ENCODE measurements at places on chromosomes 7 and 10.

GRCh38 chr10:113303544-113304146 is 249.2 kb upstream of the HABP2 start:
- DNase-seq, result no peak

GRCh38 chr10:111017098-111017497 is 59.7 kb upstream of the ADRA2A start:
- no peak for DNase-seq

- no peak for DNase-seq
These were observed 22.9 kb downstream of the H2AZ2 start for GRCh38 chr7:44824894-44825526.

DNA sequence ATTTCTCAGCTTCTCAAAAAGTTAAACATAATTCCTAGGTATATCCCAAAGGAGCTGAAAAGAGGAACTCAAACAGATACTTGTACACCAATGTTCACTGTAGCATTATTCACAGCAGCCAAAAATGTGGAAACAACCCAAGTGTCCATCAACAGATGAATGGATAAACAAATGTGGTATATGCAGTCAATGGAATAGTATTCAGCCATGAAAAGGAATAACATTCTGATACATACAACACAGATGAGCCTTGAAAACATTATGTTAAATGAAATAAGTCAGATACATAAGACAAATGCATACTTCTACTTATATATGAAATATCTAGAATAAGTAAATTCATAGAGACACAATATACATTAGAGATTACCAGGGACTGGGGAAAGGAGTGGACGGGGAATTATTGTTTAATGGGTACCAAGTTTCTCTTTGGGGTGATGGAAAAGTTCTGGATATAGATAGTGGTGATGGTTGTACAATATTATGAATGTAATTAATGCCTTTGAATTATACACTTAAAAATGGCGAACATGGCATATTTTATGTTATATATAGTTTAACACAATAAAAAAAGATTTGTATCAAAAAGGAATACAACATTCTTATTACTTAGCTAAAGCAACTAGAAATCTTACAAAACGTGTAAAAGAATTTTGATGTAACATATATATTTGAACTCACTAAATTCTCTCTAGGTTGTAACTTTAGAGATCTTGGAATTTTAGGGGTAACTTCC is 15.0 kb downstream of the PEX1 start:
- DNase-seq, result no peak

GRCh38 chr7:47581438-47581803 is 490 bp downstream of the TNS3 start:
- no peak for DNase-seq

GRCh38 chr10:43958964-43959363 is 310.3 kb upstream of the ZNF32 start:
- DNase-seq, result no peak

DNA sequence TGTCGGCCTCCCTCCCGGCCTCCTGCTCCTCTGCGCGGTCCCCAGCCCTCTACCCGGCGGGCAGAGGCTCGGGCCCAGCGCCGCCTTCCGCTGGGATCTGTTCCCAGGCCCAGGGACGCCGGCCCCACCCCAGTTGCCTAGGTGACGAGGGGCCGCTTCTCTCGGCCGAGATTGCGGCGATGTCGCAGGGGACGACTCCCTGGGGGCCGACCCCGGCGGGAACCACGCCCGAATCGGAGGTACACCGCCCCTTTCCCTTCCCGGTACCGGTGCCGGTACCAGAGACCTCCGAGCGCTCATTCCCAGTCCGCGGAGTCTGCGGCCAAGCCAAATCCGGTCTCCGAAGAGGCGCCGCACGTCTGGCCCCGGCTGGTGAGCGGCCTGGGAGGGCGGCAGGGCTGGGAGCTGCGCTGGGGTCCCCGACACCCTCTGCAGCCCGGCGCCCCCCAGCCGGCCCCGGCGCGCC is at the start of gene CABCOCO1:
Gene CABCOCO1, plus strand, starts transcription at position 136 of the 466 bp plus-strand sequence. Its CDS starts 44 bp downstream, at position 180.
- DNase-seq, result no peak

DNA sequence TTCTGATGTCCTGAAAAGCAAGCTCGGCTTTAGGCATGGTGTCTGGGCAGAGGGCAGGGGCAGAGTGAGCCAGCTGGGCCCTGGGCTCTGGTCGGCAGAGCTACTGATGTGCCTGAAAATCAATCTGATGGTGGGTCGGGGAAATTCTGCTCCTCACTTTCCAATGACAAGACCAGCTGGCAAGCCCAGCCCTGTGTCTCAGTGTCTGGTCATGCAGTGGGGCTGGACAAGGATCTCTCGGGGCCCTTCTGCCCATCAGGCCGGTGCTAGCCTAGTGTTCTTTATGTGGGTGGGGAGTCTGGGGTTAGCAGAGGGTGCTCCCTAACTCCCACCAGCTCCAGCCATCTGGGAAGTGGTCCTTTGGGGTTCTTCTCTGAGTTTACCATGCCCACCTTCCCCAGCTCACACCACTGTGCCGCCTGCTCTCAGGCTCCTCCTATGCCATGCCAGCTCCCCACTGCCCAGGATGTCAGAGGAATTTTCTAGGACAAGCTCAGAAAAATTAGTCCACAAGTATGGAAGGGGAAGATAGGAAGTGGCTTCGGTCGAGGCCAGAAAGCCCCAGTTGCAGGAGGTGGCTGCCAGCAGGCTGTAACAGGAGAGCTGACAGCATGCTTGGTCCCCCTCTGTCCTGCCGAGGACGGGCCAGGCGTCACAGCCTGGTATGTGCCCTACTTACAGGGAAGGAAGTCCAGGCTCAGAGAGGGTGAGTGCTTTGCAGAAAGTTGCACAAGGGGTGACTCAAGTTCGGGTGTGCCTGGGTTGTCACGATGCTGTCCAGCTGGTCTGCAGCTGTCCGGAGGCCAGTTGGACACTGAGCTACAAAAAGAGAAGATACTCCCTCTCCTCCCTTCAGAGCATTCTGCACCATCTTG is 135.2 kb downstream of the ADCY1 start:
- DNase-seq, result no peak

- no peak for DNase-seq
These were observed 35.8 kb upstream of the ZC3HAV1L start for GRCh38 chr7:139071680-139072079.

DNA sequence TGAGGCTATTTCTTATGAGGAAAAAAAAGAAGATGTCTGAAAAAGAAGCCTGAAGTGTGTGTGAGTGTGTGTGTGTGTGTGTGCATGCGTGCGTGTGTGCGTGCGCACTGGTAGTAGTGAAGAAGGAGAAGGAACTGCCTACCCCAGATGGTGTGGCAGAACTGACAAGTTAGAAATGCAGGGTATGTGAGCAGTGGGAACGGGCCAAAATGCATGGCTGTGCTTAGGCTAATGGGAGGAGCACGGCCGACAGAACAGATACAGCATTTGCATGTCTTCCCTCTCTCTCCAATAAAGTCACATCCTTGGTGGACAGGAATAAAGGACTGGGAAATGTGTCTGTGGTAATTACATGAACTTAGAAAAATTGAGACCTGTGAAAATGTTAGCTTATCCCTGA is 94.3 kb downstream of the IDE start:
- no peak for DNase-seq

DNA sequence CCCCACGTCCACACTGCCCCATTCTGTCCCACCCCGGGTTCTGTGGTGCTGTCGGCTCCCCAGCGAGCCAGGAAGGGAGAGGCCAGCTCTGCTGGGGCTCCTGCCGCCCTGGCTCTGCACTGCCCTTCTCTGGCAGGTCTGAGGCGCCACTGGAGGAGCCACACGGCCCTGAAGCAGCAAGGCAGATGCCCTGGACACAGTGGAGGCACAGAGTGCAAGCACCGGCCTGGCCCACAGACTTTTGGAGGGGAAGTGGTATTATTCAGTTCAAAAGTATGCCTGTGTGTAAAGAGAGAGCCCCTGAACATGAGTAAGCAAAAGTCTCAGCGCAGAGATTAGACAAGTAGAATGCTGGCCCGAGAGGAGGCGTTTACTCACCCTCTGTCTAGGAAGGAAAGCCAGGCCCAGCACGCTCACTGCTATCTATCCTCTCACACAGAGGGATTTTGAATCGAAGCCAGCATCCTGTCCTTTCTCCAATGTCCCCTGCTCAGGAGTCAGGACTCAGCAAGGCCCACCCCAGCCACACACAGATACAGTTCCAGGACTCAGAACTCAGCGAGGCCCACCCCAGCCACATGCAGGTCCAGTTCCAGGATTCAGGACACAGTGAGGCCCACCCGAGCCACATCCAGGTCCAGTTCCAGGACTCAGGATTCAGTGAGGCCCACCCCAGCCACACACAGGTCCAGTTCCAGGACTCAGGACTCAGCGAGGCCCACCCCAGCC is 115.0 kb downstream of the EGFR start:
- DNase-seq, result no peak

- DNase-seq, result no peak
These were observed 33.6 kb upstream of the DNMBP start for GRCh38 chr10:100043344-100043743.

DNA sequence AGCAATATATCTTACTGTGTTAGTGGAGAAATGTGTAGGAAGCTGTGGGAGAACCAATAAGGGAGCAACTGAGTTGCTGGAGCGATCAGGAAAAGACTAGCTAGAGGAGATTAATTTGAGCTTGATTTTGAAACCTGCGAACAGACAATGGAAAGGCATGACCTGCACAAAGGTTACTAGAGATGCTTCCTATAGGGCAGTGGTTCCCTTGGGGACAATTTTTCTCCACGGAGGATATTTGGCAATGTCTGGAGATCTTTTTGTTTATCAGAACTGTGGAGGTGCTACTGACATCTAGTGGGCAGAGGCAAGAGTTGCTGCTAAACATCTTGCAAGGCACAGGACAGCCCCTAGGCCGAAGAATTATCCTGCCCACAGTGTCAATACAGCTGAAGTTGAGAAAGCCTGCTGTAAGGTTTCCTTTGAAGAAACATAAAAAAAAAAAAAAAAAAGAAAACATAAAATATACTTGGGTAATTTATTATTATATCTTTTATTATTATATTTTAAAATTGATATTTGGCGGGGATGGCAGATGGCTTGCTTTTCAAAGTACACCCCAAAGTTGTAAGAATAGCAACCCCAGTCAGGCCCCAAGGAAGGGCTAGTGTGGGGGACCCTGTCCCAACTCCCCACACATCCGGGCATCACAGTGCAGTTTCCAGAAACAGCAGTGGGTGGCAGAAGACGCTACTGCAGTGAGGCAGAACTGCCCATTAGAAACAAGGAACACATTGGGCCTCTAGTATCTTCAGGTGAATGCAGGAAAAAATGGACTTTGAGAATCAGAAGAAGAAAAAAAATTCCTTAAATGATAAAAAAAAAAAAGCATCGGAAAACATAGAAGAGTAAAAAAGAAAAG is 481.6 kb downstream of the SH2D4B start:
- no peak for DNase-seq

DNA sequence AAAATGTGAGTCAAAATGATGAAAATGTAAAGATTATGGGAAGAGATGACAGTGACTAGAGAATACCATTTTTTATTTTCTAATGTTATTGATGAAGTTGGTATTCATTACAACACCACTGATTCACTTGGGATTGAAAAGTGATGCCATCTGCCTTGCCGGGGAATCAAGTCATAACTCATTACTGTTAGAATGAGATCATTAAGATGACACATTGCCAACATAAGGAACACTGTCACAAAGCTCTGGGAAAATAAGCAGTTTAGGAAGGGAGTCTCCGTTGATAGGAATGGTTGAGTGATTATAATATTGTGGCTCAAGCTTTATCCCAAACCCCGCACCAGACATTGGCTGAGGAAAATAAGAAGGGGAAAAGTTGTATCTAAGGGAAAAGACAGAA is 121.5 kb upstream of the PLPP4 start:
- no peak for DNase-seq

GRCh38 chr7:17234030-17234397 is 64.4 kb upstream of the AHR start:
- peak; percentile 73 for DNase-seq

GRCh38 chr10:85448716-85449115 is 917.9 kb downstream of the GRID1 start:
- no peak for DNase-seq

- DNase-seq, result no peak
These were observed 81.0 kb downstream of the TMEM270 start for GRCh38 chr7:73941836-73942551.

- DNase-seq, result no peak
These were observed 546.4 kb upstream of the FZD8 start for GRCh38 chr10:36188461-36188860.

DNA sequence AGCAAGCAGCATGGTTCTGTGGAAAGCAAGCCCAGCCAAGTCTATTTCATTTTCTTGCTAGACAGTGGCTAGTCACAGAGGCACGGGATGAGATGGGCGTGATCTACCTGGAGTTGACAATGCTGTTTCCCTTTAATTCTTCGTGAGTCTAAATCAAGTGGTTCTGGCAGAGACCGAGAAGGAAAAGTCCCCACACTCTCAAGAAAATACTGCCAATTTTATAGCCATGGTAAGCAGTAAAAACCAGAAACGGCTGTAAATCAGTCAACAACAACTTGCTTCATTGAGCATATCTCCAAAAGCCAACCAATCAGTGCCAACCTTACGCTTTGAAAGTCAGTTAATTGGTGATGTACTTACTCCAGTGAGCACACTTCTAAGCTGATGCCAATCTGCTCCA is 223.4 kb downstream of the SEC23IP start:
- DNase-seq, result no peak

All from CD4-positive, alpha-beta T cell treated with Interleukin-1 beta for 1 hour (primary cell).